ENCODE measurements at places on chromosomes 4 and X.

DNA sequence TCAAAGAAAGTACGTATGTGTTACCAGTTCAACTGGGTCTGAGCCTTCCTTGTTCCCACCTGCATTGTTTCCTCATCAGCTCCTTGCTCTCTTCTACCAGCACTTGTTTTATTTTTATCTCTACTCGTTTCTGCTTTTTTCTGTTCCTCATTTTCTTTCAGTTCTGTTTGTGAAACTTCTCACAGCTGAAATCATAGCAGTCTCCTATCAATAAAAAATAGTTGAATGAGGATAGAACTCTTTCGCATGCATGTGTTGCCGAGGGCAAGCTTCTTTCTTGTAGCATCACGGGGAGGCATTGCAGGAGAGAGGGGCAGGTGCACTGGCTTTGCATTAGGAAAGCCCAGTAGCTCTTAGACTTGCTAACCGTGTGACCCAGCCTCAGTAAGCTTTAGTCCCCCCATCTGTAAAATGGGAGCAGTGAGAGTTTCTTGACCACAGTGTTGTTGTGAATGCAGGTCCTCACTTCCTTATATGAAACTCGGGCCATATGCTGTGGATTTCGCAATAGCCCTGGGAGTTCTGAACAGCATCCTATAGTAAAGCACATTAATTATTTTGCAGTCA lies 24.7 kb downstream of the OFD1 start:
- no peak for DNase-seq

DNA sequence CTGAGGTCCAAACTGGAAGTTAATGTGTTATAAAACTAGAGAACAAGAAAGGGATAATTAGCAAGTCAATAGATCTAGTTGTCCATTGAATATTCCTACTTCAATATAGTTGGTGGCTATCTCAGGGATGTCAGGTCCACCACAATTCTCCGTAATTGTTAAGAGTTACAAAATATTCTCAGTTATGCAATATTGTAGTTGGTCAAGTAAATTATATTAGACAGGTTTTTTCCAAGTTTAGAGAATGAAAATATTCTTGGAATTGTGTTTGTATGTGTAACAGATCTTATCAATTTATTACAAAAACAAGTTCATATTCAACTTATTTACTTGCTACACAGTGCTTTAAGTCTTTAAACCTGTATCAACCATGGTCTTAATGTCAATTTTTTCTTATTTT lies 547.4 kb downstream of the SPRY1 start:
- no peak for DNase-seq

GRCh38 chr4:17093481-17093880 lies 195.0 kb upstream of the LDB2 start:
- DNase-seq: no peak

- no peak for DNase-seq
Measured at GRCh38 chr4:183097231-183098018, 1.6 kb upstream of the WWC2 start.

- no peak for DNase-seq
Measured at GRCh38 chr4:26346203-26346620, 25.4 kb downstream of the RBPJ start.

GRCh38 chr4:125666635-125667034 lies 351.9 kb downstream of the FAT4 start:
- no peak for DNase-seq

DNA sequence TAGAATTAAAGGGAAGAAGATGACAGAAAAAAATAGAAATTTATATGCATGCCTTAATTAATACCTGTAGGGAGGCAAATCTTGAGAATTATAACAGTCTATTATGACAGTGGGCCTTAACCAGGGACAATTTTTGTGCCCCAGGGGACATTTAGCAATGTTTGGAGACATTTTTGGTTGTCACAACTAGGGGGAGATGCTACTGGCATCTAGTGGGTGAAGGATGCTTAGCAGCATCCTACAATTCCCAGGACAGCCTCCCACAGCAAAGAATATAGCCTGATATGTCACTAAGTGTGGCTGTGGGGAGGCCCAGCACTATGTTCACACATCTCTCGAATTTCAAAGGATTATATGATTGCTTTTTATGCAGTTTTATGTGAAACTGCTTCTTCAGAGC lies 10.5 kb downstream of the GPR82 start:
- no peak for DNase-seq

DNA sequence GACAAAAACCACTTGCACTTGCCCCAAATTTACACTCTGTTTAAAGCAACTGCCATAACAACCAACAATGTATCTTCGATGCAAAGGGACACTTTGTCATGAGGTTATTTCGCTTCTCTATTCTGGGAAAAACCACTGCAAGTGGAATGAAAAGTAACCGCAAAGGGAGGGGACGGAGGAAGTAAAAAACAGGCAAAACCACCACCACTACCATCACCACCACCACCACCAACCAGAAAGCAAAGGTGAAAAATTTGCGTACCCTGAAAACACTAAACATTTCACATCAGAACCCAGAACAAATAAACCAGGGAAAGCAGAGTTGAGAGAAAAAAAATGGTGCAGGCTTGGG lies 1.2 kb upstream of the N4BP2 start:
- DNase-seq: no peak

- no peak for DNase-seq
Measured at GRCh38 chr4:130077275-130077674, 981.3 kb downstream of the C4orf33 start.

DNA sequence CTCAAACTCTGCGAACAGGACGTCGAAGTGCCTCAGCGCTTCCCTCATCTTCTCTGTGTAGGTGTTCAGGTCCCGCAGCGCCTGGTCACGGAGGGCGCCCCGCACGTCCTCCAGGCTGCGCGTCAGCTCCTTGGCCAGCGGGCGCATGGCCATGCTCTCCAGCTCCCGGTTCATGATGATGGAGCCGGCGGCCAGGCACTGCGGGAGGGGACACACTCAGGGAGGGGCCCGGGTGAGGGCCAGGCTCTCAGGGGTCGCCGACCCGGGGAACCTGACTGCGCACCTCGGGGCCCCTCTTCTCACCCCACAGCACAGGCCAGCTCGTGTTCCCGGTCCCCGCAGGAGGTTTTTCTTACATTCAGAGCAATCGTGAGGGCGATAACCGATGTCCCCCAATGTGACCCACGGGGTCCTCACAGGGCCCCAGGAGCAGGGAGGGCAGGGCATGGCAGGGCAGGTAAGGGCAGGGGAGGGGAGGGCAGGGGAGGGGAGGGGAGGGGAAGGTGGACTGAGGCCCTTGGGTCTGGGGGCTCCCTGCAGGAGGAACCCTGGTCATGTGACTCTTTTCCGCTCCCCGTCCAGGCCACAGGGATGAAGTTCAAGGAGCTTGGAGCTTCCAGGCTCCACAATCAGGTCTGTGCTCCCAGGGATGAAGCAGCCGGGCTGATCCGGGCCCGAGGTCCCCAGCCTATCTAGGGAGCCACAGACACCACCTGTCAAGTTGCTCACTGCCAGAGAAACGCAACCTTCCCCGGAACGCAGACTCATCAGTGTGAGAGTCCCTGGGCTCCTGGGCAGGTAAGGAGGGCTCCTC lies 77.8 kb upstream of the MXD4 start:
- peak; percentile 8 for DNase-seq

DNA sequence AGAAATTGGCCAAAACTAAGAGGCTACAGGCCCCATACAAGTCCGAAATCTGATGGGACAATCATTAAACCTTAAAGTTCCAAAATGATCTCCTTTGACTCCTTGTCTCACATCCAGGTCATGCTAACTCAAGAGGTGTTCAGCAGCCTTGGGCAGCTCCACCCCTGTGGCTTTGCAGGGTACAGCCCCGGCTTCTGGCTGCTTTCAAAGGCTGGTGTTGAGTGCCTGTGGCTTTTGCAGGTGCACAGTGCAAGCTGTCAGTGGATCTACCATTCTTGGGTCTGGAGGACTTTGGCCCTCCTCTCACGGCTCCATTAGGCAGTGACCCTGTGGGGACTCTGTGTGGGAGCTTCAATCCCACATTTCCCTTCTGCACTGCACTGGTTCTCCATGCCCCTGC lies 329.1 kb upstream of the MAD2L1 start:
- no peak for DNase-seq

GRCh38 chrX:150929058-150929457 lies 30.6 kb upstream of the CD99L2 start:
- no peak for DNase-seq

DNA sequence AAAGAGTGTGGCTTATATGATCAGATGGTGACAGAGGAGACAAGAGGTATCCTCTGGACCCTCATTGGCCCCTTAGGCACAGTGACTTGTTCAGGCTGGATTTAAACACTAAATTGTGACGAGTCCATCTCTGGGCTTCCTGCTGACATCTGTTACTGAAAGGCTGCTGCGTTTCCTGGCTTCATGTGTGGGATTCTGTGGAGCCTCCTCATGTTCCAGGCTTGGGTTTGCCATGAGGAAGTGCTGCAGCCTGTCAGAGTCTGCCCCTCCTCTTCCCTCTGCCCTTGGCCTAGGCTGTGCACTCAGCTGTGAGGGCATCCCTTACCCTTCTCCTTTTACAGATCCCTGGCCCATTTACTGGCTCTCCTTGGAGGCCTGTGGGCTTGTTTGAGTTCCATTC lies 159.1 kb upstream of the TTC29 start:
- DNase-seq: no peak

GRCh38 chr4:48907706-48908477 lies 1.3 kb upstream of the OCIAD2 start:
- no peak for DNase-seq

GRCh38 chr4:182969651-182970279 lies 52.6 kb upstream of the DCTD start:
- DNase-seq: no peak

DNA sequence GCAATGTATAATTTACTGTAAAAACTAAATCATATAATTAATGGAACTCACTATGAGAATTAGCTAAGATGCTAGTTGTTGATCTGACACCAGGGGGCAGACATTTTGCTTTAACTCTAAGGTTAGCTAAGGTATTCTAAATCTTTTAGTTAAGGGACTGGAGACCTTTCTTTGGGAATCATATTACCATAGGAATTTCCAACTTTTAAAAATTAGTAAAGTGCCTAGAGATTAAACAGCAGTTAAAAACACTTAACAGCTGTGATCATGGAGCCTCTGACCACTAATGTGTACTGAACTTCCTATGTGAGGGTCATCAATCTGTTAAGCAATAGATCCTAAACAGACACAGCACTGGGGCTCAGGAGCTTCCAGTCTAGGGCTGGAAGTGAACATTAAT lies 226.6 kb downstream of the NSUN7 start:
- no peak for DNase-seq

GRCh38 chr4:67565284-67565683 lies 6.8 kb downstream of the STAP1 start:
- no peak for DNase-seq

- DNase-seq: no peak
Measured at GRCh38 chr4:15833801-15834200, 55.7 kb downstream of the CD38 start.

DNA sequence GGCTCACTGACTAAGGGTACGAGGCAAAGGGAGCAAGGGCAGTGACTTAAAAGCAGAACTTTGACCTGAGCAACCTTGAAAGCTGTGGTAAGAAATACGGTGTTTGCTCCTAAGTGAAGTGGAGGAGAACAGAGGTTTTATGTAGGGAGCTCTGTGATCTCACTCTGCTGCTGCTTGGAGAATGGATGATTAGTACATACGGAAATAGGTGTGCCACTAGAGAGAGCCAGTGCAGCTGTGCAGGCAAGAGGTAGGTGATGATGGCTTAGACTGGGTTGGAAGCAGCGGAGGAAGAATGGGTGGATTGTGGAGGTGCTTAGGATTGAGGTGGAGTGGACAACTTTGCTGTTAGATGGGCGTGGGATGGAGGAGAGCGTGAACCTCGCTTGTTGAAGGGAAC lies 85.0 kb downstream of the FAM193A start:
- no peak for DNase-seq

- no peak for DNase-seq
Measured at GRCh38 chrX:3806630-3807029, 93.2 kb upstream of the PRKX start.

- DNase-seq: no peak
Measured at GRCh38 chrX:109830704-109831206, 97.7 kb upstream of the ACSL4 start.

GRCh38 chrX:35809781-35810180 lies 11.6 kb downstream of the MAGEB16 start:
- DNase-seq: no peak

GRCh38 chrX:131801066-131801465 lies 222.0 kb upstream of the STK26 start:
- no peak for DNase-seq

- no peak for DNase-seq
Measured at GRCh38 chr4:85681221-85681657, 206.3 kb downstream of the ARHGAP24 start.

GRCh38 chr4:151901631-151902030 lies 140.8 kb upstream of the GATB start:
- no peak for DNase-seq

DNA sequence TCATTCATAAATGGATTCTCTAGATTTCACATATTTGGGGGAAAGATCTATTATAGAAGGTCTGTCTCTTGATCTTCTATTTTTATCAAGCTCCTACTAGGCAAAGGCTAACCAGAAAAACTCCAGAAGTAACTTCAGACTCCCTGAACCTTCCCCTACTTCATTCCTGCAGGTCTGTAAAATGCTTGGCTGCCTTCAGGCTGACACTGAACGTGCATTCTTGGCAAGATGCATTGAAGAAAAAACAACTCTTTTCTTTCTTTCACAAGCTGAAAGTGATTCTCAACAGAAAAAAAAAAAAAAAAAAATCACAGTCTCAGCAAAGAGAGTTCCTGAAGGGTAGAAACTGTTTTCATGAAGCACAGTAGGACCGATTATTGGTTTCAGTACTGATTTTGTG lies 12.7 kb downstream of the OPHN1 start:
- no peak for DNase-seq

- no peak for DNase-seq
Measured at GRCh38 chr4:7286170-7286569, 93.8 kb downstream of the SORCS2 start.

- no peak for DNase-seq
Measured at GRCh38 chrX:124931958-124932357, 387.7 kb upstream of the TEX13C start.

DNA sequence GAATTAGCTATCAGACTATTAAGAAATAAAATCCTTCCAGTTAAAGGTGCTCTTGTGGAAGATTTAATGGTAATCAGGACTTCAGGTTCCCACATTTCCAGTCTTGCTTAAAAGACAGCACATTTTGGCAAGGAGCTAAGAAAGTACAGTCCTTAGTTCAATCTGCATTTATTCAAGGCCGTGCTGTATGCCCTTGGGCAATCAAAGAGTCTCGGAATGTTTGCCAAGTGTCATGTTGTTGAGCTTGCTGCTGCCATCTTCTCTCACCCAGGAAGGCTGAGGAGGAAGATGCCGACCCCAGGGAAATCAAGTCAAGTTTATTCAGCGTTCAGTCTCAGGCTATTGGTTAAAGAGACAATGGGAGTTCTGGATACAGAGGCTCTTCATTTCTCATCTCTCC lies 388.1 kb upstream of the IGFBP7 start:
- no peak for DNase-seq

GRCh38 chr4:153161226-153161963 lies 42.8 kb upstream of the TRIM2 start:
- no peak for DNase-seq

GRCh38 chrX:29461039-29461438 lies 754.3 kb upstream of the MAGEB2 start:
- no peak for DNase-seq
